ENCODE measurements at places on chromosomes 2 and 18.

DNA sequence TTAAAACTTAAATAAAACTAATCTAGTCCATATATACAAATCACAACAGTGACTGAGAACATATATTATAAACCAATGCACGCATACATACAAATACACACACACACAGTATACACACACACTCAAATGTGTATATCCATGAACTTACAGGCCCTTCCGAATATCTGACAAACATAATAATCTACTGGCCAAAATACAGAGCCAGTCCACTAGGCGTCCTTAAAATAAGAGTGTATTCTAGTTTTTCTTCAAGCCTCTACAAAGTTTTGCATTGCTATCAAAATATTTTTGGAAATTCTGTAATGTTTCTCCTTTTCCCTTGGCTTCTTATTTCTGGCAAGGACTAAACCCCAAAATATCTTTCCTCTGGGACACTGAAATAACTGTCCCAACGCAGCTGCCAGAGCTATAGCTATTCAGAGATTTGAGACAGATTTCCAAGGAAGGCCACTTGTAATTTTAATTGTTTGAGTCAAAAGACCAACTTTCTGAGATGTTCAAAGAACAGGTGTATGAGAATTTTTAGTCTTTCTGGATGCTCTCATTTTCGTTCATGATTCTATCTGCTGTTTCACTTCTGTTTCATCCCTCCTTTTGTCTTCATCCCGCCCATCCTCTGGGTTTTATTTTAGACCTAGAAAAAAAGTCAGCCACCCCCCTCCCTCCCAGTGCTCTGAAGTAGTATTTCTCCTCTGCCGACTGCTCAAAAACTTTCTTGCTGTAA lies 24.1 kb upstream of the SP3 start:
- H3K27ac ChIP-seq: no peak overlapping the region
- H3K4me3 ChIP-seq: no peak overlapping the region
- H3K27me3 ChIP-seq: peaks cover 3% of the 10 kb centered on the region
- no peaks in the 10 kb centered on the region for H3K36me3 ChIP-seq
- no peaks in the 10 kb centered on the region for H3K4me1 ChIP-seq

DNA sequence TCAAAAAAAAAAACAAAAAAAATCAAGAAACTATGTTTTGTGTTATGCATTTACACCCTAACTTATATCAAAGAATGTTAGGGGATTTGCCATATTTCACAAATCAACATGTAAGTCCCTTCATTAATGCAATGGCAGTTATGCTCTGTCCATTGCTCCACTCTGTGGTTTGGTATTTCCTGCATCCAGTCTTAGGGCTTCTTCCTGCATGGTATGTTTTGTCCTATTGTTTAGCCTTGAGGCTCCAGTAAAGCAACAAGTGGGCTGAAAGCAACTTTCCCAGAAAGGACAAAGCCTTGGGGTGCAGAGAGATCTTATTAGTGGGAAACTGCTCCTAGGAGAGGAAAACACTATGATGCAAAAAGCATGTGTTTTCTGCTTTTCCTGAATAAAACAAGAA lies 474.1 kb downstream of the IRS1 start:
- DNase-seq: no peak
- H3K4me3 ChIP-seq: no peak overlapping the region
- H3K27ac ChIP-seq: no peak overlapping the region
- H3K36me3 ChIP-seq: no peaks in the 10 kb centered on the region

- H3K36me3 ChIP-seq: no peaks in the 10 kb centered on the region
- no peak for DNase-seq
- H3K27ac ChIP-seq: no peak overlapping the region
- no peaks in the 10 kb centered on the region for H3K27me3 ChIP-seq
- peaks cover 2% of the 10 kb centered on the region for H3K4me1 ChIP-seq
- H3K4me3 ChIP-seq: no peak overlapping the region
Observed at GRCh38 chr2:232052591-232052990, 91.1 kb downstream of the DIS3L2 start.

DNA sequence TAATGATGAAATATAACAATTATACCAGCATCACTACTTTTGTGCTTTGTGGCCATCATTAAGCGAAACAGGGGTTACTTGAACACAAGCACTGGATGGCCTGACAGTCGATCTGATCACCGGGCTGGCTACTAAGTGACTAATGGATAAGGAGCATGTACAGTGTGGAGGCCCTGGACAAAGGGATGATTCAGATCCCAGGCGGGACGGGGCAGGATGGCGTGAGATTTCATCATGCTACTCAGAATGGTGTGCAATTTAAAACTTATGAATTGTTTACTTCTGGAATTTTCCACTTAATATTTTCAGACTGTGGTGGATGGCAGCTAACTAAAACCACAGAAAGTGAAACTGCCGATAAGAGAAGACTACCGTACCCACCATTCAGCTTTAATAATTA lies 7.0 kb upstream of the CLIP4 start:
- no peaks in the 10 kb centered on the region for H3K36me3 ChIP-seq
- H3K4me1 ChIP-seq: peaks cover 18% of the 10 kb centered on the region
- H3K27me3 ChIP-seq: no peaks in the 10 kb centered on the region
- H3K27ac ChIP-seq: no peak overlapping the region
- H3K4me3 ChIP-seq: no peak overlapping the region

Data from activated CD8-positive, alpha-beta memory T cell treated with anti-CD3 and anti-CD28 coated beads, Interleukin-2, amount 10 ng/mL, durations not matched to agents 7 days and 5 days (primary cell).